Activated CD8-positive, alpha-beta memory T cell treated with anti-CD3 and anti-CD28 coated beads for 1 hour (primary cell): ENCODE measurements at places on chromosomes 11 and 22.

GRCh38 chr11:93939084-93939760, 81.9 kb upstream of the HEPHL1 start:
- no peak for DNase-seq

GRCh38 chr11:79538775-79539174, 97.9 kb upstream of the TENM4 start:
- no peak for DNase-seq

- DNase-seq: no peak
Measured at GRCh38 chr11:17747131-17747955, 12.8 kb downstream of the KCNC1 start.

DNA sequence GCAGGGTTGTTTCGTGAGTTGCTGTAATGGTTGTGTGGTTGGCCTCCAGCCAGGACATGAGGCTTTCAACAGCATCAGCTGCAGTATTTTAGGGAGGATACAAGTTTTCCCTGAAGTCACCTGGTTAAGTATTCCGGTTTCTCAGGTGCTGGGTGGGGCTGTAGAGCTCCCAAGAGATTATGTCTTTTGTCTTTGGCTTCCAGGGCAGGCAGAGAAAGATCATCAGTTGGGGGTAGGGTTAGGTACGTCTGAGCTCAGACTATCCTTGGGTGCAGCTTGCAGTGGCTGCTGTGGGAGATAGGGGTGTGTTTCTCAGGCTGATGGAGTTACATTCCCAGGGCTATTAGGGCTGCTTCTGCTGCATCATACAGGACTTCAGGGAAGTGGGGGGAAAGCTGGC, 47.5 kb upstream of the MRGPRX1 start:
- no peak for DNase-seq

DNA sequence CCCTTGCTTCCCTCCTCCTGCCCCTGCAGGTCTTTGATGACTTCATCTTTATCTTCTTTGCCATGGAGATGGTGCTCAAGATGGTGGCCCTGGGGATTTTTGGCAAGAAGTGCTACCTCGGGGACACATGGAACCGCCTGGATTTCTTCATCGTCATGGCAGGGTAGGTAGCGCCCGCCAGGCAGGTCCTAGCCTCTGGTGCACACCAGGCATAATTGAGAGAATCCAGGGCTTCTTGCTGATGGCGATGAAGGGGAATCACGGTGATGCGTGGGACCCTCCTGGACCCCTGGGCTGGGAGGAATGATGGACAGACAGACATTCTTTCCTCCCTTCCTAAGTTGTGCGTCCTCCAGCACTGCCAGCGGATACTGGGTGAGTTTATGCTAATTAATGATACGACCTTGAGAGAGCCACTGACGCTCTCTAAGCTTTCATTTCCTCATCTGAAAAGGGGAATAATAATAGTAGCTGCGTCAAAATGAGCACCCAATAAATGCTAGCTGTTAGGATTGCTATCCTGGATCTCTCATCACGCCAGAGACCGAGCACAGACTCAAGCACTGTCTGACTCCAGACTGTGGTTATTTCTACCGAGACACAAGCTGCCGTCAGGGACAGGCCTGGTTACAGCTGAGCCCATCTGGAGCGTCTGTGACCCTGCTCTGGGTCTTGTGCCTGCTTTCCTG, 30.1 kb downstream of the CACNA1I start:
- DNase-seq: no peak

GRCh38 chr11:14012846-14013245, 50.3 kb downstream of the SPON1 start:
- DNase-seq: no peak

- no peak for DNase-seq
Measured at GRCh38 chr11:17098658-17099057, 21.2 kb upstream of the RPS13 start.

DNA sequence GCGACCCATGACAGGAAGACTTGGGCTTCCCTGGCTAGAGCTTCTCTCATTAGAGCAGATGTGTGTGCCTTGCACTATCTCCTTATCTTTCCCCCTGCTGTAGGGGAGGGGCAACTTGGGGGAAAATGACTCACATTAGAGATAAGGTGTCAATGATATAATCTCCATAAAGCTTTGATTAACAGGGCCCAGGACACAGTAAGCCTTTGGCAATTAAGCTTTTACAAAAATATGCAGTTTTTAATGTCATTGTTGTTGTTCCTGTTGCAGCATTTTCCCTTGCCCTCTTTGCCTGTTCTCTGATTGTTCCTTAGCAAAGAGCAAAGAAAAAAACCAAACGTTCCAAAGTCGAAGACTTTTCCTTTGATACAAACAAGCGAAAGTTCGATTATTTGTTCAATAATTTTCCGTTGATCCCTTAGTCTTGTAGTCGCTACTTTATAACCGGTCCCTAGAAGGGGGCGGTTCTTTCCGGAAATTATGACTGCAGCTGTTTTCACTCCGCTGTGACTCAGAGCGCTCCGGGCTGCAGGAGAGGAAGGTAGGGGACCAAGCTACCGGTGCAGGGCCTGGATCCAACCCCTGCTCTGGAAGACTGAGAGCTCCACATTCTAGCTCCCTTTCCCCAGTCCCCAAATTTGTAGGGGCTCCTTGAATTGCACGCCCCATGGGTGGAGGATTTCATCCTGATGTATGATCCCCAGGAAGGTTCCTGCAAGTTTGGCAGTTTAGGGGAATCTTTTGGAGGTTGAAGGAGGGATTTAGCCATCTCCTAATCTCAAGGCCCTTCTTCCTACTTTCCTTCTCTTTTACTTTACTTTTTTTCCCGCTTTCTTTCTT, at the start of gene VWA5A:
Gene VWA5A (plus strand): TSS at position 509 of the 840 bp plus-strand sequence. CDS start 2,062 bp downstream, outside the sequence.
- peak; percentile 34 for DNase-seq
